ENCODE measurements at places on chromosomes 1 and 21.

GRCh38 chr1:178768423-178768822, 43.4 kb downstream of the RALGPS2 start:
- DNase-seq = peak; percentile 49

DNA sequence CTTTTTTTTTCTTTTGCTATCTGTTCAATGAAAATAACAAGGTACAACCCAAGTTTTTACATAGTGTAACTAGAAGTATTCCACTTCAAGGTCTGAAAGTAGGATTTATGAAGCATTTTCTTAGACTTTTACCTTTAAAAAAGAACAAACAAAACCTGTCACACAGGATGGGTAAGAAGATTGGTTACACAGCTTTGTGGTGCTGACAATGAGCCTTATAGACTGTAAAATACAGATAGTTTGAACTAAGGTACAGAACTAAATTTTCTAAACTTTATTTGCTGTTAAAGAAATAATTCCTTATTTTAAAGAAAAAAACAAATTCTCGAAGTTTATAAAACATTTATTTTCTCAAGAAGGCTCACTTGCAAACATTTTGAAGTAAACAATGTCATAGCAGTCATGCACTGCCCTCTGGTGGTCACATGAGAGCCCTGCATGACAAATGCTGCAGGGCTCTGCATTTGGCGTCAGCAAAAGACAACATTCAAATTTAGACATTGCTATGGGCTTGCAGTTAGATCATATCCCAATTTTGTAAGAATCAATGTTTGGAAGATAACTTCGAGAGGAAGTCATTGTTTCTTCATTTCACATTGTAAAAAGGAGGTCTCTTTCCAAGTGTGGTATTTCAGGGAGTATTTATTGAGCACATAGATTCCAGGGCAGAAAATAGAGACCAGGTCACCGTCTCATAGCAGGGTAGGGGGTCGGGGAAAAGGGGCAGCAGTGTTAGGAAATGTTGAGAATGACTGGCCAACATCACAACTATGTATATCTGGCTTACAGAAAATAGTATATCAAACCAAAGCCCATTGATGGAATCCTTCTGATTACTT, 115.3 kb upstream of the FMN2 start:
- peak; percentile 46 for DNase-seq

- DNase-seq = no peak
Observed at GRCh38 chr1:2968471-2968881, 52.8 kb upstream of the ACTRT2 start.

DNA sequence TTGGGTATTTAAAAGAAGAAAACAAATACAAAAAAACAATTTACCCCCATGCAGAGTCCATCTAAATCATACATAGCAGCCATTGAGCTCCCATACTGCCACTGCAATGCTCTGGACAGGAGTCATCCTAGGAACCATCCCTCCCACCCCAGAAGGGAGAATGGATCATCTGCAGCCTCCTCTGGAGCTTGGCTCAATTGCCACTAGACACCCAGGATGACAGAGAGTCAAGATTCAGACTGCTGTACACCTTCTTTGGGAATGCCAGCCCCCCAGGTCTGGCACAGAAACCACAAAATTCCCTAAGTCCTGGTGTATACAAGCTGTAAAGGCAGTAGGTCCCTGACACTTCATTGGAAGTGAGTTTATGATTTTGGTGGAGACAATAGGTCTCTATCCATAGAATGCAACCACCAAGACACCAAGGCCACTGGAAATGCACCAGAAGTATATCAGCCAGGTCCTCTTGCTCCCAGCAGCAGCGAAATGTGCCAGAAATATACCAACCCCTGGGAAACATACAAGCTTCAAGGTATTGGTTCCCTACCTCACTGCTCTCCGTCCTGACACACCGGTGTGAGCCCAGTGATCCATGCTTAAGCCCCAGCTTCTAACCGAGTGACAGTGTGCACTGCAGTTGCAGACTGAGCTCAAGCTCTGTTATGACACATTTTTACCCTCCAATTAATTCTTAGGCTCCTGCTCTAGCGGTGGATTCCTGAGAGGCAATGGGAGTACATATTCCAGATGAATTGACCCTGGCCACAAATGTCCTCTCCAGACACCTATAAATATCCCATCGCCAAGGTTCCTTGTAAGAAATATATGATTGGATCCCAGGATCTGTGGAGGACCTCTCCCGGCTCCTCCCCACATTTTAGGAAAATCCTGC, 4.4 kb downstream of the TAL1 start:
- DNase-seq = peak; percentile 31

- no peak for DNase-seq
Observed at GRCh38 chr1:59128239-59128736, 168.6 kb upstream of the FGGY start.

- DNase-seq = no peak
Observed at GRCh38 chr21:44540741-44541288, 820 bp upstream of the KRTAP10-1 start.
